ENCODE measurements at places on chromosomes 13 and 19. TPM values are rescaled to one million over a fixed set of nuclear protein-coding genes. Genes with fewer than 3 reads are reported as not detected.

The ZNF850 gene
- 2.6 TPM for total RNA-seq

- no peak for DNase-seq
Measured at GRCh38 chr13:105474983-105475610, 1060.4 kb downstream of the EFNB2 start.

- DNase-seq, result peak; percentile 33
Measured at GRCh38 chr19:58366585-58367430, 4.3 kb upstream of the ZNF497 start.

DNA sequence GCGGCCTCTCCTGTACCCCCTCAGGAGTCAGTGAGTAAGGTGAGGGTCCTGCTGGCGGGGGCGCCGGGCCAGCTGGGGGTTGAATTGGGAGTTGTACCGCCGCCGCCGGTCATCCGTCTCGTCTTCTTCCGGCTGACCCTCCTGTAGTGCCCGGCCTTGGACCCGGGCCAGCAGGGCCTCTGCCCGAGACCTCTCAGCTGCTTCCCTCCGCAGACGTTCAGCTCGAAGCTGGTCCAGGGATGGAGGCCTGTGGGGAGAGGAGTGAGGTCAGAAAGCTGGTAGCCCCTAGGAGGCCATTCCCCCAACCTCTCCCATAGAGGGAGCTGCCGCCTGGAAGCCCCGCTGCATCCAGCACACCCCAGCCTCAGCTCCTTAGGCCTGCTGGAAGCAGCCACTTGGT, 3.8 kb downstream of the LENG1 start:
- no peak for DNase-seq

The CCDC8 gene
- total RNA-seq, result 12.5 TPM

The KLK4 gene
- total RNA-seq, result not detected

- DNase-seq, result no peak
Measured at GRCh38 chr13:46639033-46639981, 86.3 kb downstream of the LRCH1 start.

The SPACA4 gene
- not detected for total RNA-seq

DNA sequence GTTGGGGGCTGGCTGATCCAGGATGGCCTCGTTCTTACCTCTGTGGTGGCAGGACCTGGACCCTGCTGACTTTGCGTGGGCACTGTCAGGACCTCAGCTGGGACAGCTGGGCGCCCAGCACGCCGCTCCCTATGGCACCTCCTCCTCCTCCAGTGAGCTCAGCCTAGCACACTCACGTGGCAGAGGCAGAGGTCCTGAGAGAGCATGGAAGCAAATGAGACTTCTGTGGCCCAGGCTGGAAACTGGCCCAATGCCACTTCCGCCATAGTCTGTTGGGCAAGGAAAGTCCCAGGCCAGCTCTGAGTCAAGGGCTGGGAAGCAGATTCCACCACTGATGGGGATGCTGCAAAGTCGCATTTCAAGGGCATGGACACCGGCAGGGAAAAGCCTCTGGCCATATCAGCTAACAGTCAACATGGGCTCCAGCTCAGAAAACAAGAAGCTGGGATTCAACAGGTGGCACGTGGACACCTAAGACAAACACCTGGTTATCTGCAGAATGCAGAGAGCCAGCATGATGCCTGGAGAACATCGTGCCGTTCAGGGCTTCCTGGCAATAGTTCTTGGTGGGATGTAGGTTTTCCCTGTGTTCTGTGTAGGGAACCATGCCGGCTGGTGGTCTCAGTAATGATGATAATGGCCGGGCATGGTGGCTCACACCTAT, 16.7 kb downstream of the MYBPC2 start:
- DNase-seq, result no peak

The BEST2 gene
- 0.13 TPM for total RNA-seq

DNA sequence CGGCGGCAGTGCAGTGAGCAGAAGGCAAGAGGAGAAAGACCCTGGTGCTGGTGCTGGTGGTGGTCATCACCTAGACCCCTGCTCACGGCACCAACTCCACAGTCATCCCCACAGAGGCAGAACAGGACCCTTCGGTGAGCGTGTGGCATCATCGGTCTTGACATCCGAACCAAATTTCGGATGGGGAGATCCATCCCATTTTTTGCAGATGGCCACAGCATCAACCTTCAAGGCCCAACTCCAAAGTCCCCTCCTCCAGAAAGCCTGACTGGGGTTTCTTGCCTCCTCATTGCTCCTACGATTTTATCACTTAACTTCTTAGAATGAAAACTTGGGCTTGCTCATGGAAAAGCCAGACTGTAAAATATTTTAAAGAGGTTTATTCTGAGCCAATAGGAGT, 8.7 kb upstream of the KLK12 start:
- DNase-seq, result no peak

DNA sequence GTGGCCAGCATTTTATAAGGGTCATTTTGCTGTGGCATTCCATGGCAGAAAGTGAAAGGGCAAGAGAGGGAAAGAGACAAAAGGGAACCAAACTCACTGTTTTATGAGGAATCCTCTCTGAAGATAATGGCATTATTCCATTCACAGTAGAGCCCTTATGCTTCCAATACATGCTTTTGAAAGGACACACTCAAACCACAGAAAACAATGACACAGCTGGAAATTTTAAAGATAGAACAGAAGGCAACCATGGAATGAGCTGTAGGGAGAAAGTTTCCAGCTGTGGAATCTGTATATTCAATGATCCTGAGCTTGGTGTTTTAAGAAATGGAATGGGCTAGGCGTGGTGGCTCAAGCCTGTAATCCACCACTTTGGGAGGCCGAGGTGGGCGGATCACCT, 677.4 kb downstream of the SLITRK1 start:
- DNase-seq, result no peak

The OR7G3 gene
- not detected for total RNA-seq

GRCh38 chr19:1183543-1184172, 9.6 kb upstream of the SBNO2 start:
- peak; percentile 75 for DNase-seq

The UBL3 gene
- 19.7 TPM for total RNA-seq

DNA sequence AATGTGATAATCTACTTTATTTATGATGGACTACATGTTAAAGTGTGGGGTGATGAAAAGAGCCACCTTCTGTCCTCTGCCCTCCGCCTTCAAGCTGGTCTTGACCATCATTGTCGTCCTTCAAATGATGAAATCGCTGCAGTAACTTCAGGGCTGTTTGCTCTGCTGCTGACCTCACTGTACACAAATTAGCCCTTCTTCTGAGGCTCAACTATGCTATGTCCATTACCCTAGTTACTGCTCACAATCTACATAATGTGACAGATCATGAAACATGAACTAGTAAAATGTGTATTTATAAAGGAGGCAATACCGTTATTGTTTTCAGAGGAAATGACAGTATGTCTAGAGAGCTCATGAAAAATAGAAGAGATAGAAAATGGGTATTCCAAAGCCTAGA, 145.9 kb downstream of the RFC3 start:
- no peak for DNase-seq

DNA sequence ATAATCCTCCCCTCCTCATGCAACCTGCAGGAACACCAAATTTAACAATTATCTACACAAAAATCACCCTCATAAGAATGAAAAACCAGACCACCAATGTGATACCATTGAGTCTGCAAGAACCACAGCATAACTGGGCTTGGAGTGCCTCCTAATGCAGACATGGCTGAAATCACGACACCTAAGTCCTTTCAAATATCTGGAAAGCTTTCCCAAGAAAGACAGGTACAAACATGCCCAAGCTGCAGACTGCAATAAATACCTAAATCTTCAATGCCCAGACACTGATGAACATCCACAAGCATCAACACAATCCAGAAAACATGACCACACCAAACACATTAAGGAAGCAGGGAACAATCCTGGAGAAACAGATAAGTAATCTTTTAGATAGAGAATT, 417.1 kb downstream of the LMO7 start:
- no peak for DNase-seq

GRCh38 chr19:10078329-10078728, 7.8 kb upstream of the SHFL start:
- DNase-seq, result no peak

DNA sequence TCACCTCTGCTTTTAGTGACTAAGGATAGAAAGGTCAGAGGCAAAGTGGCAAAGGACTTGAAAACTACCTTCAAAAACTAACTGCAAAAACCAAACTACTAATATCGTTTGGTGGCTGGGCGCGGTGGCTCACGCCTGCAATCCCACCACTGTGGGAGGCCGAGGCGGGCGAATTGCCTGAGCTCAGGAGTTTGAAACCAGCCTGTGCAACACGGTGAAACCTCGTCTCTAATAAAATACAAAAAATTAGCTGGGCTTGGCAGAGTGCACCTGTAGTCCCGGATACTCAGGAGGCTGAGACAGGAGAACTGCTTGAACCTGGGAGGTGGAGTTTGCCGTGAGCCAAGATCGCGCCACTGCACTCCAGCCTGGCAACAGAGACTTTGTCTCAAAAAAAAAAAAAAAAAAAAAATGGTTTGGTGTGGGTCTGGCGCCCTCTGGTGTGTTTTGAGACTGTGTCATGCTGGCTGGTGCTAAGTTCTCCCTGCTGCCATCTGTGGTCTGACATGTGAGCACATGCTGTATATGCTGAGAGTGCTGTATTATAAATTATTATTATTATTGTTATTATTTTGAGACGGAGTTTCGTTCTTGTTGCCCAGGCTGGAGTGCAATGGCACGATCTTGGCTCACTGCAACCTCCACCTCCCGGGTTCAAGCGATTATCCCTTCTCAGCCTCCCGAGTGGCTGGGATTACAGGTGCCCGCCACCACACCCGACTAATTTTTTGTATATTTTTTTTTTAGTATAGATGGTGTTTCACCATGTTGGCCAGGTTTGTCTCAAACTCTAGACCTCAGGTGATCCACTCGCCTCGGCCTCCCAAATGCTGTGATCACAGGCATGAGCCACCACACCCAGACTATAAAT, 36.0 kb upstream of the RNF17 start:
- DNase-seq, result peak; percentile 62

GRCh38 chr19:45668342-45668871, 386 bp downstream of the GIPR start:
- DNase-seq, result no peak

DNA sequence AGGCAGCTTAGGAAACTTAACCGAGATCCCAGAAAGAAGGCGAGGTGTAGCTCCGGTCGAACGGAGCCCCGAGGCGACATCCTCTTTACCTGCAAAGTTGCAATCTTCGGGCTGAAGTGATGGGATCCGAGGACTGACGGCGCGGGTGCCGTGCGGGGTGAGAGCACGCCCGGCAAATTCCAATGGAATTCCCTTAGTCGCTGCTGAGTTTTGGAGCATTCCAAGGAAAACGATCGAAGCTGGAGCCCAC, 141 bp downstream of the TRPC4 start:
- DNase-seq, result no peak

The ADM5 gene
- not detected for total RNA-seq

The MIA gene
- total RNA-seq, result not detected

DNA sequence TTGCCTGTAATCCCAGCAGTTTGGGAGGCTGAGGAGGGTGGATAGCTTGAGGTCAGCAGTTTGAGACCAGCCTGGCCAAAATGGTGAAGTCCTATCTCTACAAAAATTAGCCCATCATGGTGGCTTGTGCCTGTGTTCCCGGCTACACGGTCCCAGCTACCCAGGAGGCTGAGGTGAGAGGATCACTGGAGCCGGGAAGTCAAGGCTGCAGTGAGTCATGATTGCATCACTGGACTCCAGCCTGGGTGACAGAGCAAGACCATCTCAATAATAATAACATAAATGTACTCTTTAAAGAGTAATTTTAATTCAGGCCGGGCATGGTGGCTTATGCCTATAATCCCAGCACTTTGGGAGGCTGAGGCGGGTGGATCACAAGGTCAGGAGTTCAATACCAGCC, 38.7 kb downstream of the SKA3 start:
- DNase-seq, result peak; percentile 45

The CERS1 gene
- total RNA-seq, result not detected

DNA sequence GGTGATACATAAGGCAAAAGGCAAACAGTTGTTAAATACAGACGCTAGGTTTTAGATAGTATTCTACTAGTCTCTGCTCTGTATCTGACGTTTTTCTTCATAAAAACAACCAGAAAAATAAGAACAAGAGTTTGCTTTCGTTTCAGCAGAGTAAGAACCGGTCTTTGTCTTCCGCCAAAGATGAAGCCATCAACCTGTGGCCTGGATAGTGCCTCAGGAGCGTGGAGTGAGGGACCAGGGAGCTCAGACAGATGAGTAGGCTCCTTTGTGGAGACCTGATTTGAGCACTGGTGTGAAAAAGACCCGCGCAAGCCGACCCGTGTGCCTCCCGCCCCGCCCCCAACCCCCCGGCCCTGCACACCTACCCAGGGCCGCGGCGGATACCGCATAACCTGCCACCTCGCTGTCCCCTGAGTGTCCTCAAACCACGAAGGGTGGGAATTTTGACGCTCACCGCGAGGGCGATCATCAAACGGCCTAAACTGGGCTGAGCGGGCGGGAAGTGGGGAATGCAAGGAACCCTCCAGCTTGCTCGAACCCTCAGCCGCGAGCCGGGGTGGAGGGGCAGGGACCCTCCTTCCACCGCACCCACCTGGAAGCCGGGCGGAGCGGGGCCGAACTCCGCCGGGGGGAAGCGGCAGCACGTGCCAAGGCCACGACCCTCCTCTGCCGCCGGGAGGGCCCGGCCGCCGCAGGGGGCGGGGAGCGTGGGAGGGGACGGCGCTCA, 866 bp upstream of the LMO7 start:
- peak; percentile 48 for DNase-seq

DNA sequence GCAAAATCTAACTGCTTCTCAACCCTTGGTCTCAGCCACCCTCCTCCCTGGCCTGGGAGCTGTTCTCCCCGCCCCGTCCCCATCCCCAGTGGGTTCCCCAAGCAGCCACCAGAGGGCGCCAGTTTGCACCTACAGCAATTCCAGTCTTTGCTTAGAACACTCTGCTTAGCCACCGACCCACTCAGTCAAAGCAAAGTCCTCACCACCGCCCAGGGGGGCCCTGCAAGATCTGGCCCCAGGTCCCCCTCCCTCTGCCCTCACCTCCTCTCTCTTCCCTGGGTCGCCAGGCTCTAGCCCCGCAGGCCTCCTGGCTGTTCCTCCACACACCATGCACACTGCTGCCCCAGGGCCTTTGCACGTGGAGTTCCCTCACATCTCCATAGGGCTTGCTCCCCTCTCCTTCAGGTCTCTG, 12.4 kb downstream of the TMEM143 start:
- peak; percentile 77 for DNase-seq

GRCh38 chr19:41905273-41906002, 22.5 kb downstream of the ARHGEF1 start:
- DNase-seq, result no peak

GRCh38 chr13:36872621-36873020, 47.4 kb downstream of the SMAD9 start:
- DNase-seq, result no peak

DNA sequence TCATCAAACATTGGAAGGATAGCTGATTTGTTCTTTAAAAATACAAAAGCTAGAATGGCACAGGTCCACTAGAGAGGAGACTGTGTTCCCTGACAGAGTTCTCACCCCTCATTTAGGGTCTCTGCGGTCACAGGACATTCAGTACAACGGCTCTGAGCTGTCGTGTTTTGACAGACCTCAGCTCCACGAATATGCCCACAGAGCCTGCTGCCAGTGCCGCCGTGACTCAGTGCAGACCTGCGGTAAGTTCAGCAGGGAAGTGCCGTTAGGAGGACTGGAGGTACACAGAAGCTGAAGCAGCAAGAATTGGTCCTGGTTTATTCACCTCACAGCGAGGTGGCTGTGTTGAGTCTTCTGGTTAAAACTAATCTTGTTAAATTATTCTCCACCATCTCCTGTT, 90.0 kb downstream of the TNFRSF19 start:
- DNase-seq, result no peak

GRCh38 chr13:26929971-26930730, 169.6 kb upstream of the GPR12 start:
- peak; percentile 58 for DNase-seq

Data from SJSA1 (cell line).